ENCODE measurements at places on chromosomes 4 and X.

GRCh38 chr4:33058998-33059397, 2338.8 kb downstream of the PCDH7 start:
- no peak for DNase-seq

- no peak for DNase-seq
Observed at GRCh38 chr4:173519111-173520101, 10.6 kb downstream of the HAND2 start.

DNA sequence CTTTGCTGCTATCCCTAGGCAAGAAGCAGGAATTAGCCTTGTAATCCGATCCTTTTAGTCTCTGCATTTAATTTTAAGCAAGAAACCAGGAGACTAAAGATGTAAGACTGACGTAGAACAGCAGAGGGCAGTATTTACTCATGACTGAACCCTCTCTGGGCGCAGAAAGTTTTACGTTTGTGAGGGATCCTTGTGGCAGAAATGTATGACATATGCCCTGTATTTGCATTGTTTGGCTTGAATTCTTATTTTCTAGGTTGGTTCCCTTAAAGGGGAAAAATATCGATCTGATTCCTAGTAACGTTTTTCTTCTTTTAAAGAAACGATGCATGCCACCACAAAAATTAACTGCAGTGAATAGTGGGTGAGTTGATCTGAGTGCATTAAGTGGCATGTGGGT, 1.3 kb upstream of the FAT4 start:
- peak; percentile 77 for DNase-seq

- DNase-seq: no peak
Observed at GRCh38 chr4:141849778-141850177, 213.4 kb downstream of the IL15 start.

DNA sequence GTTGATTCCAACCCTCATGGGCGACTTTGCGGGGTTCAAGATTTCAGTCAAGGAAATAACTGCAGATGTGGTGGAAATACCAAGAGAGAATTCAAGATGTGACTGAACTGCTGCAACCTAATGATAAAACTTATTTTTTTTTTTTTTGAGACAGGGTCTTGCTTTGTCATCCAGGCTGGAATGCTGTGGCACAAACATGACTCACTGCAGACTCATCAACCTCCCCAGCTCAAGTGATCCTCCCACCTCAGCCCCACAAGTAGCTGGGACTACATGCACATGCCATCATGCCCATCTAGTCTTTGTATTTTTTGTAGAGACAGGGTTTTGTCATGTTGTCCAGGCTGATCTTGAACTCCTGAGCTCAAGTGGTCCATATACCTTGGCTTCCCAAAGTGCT, 19.5 kb upstream of the WDFY3 start:
- no peak for DNase-seq

- no peak for DNase-seq
Observed at GRCh38 chr4:176906709-176907108, 114.0 kb upstream of the VEGFC start.

- DNase-seq: no peak
Observed at GRCh38 chrX:39946822-39947221, 150.9 kb downstream of the BCOR start.

DNA sequence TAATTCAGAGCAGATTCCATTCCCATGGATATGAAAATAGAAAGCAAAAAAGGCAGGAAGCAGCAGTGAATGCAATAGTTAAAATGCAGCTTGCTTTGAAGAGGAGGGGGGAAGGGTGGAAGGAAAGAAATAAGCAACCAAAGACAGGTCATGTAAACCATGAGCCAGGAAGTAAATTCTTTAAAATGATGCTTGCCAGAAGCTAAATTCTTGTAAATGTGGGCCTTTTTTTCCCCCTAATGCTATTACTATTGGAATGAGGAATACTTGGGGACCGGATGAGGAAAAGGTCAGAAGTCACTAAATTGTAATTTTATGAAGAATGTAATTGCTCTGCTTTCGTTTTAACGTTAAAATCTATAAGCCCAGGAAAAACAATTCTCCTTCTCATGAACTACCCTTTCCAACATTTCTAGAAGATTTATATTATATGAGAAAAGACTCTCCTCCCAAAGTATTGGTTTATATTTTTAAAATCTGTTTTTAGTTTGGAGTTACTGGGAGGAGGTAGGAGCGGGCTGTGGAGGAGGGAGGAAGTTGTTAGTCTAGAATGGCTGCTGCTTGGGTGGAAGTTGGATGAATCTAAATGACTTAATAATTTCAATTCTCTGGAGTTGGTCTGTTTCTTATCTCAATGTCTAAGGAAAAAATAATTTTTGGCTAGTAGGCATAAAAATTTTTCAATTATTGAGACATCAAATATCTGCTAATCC, 77.6 kb upstream of the PCDH18 start:
- DNase-seq: no peak

DNA sequence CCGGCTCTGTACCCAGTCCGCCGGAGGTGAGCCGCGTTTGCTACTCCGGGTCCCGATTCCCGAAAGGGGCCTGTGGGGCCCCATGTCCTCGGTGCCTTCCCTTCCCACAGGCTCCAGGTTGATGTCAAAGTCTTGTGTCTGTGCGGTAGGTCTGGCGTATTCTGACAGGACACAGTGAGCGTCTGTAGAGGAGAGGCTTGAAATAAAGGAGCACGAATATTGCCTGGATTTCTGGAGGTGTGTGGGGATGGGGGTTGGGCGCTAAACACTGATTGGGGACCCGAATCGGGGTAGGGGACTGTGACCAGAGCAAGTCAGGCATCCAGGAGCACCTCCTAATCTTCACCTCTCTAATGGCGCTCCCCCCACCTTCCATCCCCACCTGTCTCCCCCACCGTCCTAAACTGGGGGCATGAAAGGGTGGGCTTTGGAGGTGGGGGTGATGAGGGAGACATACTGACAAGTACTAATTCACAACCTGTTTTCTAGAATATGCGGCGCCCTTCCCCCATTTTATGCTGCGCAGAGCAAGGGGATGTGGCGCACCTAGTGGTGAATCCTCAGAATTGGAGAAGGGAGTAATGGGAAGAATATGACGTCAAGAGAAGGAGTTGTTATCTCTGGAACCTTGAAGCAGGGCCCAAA, 855 bp downstream of the GPRASP2 start:
- DNase-seq: peak; percentile 74

DNA sequence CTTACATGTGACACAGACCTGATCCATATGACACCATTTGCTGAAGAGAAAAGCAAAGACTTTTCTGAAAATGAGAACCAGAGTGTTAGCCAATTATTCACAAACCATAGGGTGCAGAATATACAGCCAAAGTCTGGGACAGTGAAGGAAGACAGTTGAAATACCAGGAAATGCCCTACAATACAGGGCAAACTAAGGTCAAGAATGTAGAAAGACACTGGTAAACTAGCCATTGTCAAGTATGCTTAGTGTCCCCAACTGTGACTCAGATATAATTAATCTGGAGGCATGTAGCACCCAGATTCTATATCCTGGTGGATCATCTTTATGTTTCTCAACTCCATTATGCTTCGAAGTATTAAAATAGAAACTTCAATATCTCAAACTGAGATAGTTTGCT, 200.9 kb upstream of the FSTL5 start:
- no peak for DNase-seq

GRCh38 chr4:182883351-182883750, 33.8 kb downstream of the DCTD start:
- DNase-seq: no peak

DNA sequence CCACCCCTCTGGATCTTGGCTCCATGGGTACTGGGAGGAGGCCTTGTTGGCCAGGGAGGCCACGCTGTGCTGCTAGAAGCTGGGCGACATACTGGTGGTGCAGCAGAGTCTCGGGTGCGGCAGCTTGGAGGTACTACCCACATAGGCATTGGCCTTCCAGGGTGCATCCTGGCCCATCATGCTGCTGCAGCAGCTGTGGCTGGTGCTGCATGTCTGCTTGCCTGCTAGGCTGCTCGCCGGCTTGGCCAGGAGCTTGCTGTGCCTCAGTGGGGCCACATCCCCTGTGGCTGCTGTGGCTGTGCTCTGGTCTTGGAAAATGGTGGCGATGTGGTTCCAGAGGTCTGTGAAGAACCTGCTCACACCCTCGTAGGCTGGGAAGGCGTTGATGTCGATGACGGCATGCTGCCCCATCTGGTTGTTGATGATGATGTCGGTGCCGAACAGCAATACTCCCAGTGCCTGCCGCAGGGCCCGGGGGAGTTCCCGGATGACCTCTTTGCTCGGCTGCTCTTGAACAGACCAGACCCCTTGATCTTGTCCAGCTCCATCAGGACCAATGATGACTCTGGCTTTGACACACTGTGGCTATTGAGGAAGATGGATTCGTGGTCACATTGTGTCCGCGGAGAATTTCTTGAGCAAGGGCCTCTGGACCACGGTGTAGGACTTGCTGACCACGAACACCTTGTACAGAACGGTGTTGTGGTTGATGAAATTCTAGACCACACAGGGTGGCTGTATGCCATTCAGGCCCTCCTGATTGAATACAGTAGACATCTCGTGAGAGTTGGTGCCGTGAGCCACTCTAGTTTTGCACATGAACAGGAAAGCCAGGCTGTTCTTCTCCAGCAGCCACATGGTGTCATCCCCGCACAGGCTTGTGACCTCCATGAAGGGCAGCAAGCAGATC, 11.8 kb downstream of the RBM10 start:
- no peak for DNase-seq

DNA sequence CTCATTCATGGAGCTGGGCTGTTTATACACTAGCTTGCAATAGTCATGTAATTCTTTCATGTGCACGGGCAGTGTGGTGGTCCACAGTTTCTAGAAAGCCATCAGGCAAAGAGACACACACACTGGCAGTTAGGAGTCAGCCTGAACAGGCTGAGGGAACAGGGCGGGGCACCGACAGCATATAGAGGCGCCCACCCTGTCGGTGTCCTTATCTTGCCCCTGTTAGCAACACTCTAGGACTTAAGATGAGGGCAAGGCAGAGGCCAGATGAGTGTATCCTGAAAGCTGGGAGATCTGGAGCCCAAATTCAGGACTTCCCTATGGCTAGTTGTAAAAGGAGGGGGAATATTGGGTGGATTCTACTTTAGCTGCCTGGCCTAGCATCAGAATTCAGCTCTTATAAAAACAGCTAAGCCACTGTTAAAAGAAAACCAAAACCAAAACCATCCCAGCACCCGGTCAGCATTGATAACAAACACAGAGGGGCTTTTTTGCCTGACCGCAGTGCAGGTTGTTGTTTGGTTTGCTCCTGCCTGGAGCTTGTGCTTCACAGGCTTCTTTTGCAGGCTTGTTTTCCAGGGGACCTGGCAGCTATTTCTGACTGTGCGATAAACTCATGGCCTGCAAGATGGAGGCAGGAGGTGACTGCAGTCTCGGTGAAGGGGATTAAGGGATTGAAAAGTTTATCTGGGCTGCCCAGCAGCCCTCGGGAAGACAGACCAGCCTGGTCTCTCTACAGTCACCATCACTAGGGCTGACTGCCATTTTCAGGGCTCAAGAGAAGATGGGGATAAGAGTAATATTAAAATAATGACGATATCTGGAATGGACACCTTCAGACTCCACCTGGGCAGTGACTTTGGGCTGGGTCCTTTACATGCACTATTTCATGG, 638.9 kb downstream of the MID1IP1 start:
- DNase-seq: no peak

- DNase-seq: no peak
Observed at GRCh38 chrX:109859651-109860050, 126.6 kb upstream of the ACSL4 start.

- no peak for DNase-seq
Observed at GRCh38 chrX:7117587-7117986, 29.9 kb upstream of the STS start.

DNA sequence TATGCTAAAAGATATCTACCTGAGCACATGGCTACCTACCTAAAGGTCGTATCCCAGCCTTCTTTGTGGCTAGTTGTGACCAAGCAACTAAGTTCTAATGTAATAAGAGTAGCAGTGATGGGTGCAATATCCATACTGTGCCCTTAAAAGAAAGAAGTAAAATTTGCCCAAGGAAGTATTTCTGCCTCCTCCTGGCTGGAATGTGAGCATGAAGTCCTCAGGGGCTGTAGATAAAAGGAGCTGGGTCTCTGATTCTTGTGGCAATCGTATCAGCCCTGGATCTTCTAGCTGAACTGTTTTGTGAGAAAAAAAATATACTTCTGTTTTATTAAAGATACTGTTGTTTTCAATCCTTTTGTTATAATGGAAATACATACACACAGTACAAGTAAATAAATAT, 217.4 kb downstream of the GPAT3 start:
- DNase-seq: no peak

DNA sequence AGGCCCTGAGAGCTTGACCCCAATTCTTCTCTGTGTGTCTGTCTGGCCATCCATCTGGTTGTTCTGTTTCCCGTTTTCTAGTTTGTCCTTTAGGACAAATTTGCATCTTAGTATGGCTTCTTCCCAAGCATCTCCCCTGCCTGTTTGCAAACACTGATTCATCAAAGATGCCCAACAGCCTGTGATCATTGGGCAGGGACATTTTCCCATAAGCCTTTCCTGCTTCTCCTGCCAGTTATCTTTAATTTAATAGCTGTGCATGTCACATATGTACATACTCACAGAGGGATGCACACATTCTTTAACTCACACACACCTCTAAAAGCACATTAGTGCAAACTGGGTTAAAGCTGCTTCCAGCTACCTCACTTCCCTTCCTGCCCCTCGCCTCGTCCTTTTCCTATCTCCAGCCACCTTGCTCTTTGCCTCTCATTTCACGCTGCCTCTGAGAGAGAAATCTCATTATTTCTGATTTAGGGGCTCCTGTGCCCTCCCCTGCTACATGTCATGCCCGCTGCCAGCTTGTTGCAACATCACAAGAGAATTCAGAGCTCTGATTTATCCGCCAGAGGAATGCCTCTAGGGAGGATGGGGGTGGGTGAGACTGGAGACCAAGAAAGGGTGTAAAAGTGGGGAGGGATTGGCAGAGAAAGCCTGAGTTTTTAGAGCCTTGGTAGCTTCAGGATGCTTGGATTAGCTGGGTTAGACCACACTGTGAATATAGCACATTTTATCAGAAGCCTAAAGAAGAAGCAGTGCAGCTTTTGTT, 100.6 kb downstream of the NHS start:
- DNase-seq: no peak

- no peak for DNase-seq
Observed at GRCh38 chr4:6873291-6873690, 36.3 kb upstream of the TBC1D14 start.

- no peak for DNase-seq
Observed at GRCh38 chrX:153297376-153297775, 24.2 kb downstream of the PNMA6F start.

DNA sequence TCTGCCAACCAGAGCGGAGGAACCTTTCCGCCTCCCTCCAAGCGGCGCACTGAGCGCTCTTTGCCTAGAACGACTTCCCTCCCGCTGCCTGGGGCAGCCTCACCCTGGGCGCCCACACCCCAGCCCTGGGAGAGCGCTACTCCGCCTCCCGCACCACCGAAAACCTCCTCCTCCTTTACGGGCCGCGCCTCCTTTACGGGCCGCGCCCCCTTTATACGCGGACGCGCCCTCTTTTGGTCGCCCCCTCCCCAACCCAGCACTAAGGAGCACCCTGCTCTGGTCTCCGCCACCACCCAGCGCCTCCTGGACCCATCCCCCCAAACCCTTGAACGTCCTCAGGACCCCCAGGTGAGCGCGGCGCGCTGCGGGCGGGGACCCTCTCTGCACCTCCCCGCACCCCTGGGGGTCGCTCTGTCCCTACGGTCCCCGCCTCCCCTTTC, 586 bp upstream of the NSG1 start:
- DNase-seq: peak; percentile 71
